ENCODE measurements at places on chromosomes 11 and 22. TPM values are rescaled to one million over a fixed set of nuclear protein-coding genes. Genes with fewer than 3 reads are reported as not detected.

DNA sequence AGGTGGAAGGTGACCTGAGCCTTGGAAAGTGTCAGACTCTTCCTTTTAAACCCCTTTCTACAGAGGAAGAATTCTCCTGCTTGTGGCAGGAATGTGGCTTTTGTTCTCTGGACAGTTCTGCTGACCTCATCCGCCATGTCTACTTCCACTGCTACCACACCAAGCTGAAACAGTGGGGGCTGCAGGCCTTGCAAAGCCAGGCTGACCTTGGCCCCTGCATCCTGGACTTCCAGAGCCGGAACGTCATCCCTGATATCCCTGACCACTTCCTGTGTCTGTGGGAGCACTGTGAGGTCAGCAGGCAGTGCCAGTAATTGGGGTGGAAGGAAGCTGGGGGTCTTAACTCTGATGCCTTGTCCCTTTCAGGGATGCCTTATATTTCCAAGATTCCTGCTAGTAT, 9.3 kb downstream of the HINFP start:
- H3K4me3 ChIP-seq, result no peak overlapping the region
- H3K4me1 ChIP-seq, result no peaks in the 10 kb centered on the region
- H3K27me3 ChIP-seq, result no peaks in the 10 kb centered on the region
- peaks cover 65% of the 10 kb centered on the region for H3K36me3 ChIP-seq
- DNase-seq, result no peak
- H3K27ac ChIP-seq, result no peak overlapping the region

DNA sequence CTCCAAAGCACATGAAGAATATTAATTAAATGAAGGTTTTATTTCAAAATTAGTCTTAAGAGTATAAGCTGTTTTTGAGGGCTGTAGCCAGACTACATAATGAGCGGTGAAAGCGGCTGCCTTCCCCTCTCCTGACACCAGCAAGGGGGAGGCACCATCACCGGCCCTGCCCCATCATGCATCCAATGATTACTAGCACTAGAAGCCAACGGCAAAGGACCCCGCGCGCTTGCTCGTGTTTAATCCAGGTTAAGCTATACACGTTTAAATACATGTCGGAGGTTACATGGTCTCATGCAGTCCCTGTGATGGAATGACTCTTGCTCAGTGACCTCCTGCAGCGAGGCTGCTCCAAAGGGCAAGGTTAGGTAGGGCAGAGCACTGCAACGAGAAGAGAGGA, 50.3 kb downstream of the FEZ1 start:
- H3K4me1 ChIP-seq, result peaks cover 17% of the 10 kb centered on the region
- H3K36me3 ChIP-seq, result no peaks in the 10 kb centered on the region
- no peaks in the 10 kb centered on the region for H3K27me3 ChIP-seq

DNA sequence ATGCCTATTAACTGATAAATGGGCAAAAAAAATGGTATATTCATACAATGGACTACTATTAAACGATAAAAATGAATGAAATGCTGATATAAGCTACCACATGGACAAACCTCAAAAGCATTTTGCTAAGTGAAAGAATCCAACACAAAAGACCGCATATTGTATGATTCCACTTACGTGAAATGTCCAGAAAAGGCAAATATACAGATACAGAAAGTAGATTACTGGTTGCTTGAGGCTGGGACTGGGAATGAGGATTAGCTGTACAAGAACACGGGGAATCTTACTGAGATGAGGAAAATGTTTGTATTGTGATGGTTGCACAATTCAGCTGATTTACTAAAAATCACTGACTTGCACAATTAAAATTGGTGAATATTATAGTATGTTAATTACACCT, 8.8 kb downstream of the SCUBE2 start:
- H3K27me3 ChIP-seq, result no peaks in the 10 kb centered on the region
- H3K27ac ChIP-seq, result no peak overlapping the region
- H3K4me1 ChIP-seq, result no peaks in the 10 kb centered on the region
- no peak overlapping the region for H3K4me3 ChIP-seq
- no peaks in the 10 kb centered on the region for H3K36me3 ChIP-seq
- DNase-seq, result no peak

DNA sequence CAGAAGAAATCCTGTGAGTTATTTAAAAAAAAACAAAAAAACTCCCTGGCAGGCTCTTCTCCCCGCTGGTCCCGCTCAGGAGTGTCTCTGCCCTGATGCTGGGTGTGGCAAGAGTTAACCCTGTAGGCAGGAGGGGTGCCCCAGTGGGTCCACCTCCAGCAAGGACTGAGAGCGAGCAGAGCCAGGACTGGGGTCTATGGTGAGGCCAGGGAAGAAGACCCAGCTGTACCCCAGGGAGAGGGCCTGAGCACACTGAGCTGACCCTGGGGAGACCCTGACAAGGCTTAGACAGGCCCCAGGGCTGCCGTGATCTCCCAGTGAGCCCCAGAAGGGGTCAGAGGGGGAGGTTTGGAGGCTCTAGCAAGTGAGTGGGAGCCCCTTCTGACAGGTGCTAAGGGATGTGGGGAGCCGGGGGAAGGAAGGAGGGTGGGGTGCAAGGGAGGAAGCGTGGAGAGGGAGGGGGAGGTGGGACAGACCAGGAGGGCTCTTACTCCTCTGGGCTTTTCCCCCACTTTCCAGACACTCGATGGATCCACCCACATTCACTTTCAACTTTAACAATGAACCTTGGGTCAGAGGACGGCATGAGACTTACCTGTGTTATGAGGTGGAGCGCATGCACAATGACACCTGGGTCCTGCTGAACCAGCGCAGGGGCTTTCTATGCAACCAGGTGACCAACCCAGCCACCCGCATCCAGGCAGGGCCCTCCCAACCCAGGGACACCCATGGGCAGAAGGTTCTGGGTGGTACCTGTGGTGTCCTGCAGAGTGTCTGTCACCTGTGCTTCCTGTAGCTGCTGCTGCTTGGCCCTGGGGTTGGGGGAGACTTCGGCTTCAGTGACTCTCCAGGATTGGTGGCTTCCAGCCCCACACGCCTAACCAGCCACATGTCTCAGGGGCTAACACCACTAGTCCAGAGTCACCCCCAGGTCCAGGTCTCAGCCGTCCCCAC, 6.4 kb downstream of the APOBEC3G start:
- H3K36me3 ChIP-seq, result no peaks in the 10 kb centered on the region
- H3K4me3 ChIP-seq, result no peak overlapping the region
- no peak for DNase-seq
- H3K27me3 ChIP-seq, result no peaks in the 10 kb centered on the region
- H3K4me1 ChIP-seq, result peaks cover 4% of the 10 kb centered on the region
- no peak overlapping the region for H3K27ac ChIP-seq

DNA sequence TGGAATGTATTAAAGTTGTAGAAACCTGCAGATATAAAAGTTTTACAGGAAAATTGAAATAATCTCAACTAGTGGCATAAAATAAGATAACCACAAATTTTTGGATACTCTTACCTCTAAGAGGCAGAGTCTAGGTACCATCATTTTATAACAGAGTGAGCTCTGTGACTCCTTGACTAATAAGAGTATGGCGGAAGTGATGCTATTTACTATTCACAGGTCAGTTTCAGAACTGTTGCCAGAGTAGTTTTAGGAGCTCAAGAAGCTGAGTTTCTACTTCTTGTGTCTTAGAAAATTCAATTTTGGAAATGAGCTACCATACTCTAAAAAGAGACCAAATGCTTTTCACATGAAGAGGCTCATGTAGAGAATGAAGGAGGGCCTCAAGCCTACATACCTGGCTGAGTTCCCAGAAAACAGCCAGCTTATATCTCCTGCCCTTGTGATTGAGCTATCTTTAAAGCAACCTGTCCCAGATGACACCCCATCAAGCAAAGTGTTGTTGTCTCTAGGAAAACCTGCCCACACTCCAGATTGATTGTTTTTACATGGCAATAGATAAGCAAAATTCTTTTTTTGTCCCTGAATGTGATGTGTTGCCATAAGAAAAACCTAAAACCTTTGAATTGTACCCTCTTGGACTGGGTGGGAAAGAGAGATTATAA, 712.8 kb upstream of the CNTN5 start:
- H3K27ac ChIP-seq, result no peak overlapping the region
- H3K4me3 ChIP-seq, result no peak overlapping the region
- H3K4me1 ChIP-seq, result no peaks in the 10 kb centered on the region
- no peak for DNase-seq
- no peaks in the 10 kb centered on the region for H3K27me3 ChIP-seq

GRCh38 chr11:20876738-20877137, 207.4 kb downstream of the NELL1 start:
- peaks cover 42% of the 10 kb centered on the region for H3K27me3 ChIP-seq
- H3K4me1 ChIP-seq, result peaks cover 4% of the 10 kb centered on the region
- DNase-seq, result no peak
- H3K27ac ChIP-seq, result no peak overlapping the region
- H3K36me3 ChIP-seq, result no peaks in the 10 kb centered on the region
- no peak overlapping the region for H3K4me3 ChIP-seq

DNA sequence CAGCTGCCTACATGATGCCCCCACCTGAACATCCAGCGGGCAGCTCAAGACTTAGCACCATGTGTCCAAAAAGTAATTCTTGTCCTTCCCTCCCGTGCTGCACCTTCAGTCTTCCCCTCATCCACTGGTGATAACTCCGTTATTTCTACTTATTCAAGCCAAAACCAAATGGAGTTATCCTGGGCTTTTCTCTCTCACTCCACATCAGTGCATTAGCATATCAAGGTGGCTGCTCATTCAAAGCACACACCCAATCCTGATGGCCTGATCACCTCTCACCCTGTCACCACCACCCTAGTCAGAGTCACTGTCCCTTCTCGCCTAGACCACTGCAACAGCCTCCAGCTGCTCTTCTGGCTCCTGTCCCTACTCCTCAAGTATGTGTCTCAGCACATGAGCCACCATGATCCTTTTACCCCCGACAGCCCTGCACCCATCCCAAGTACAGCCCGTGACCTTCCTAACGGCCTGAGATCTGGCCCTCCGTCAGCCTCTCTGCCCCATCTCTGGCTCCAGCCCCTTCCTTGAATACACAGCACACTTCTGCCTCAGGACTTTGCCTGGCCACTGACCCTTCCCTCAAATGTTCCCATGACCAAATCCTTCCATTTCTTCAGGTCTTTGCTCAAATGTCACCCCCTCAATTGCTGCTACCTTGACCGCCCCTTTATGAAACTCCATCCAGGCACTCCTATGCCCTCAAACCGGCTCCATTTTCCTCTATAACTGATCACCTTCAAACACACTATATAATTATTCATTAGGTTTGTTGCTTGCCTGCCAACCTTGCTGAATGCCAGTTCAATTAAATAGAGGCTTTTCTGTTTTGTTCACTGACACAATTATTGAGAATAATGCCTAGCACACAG, 19.7 kb upstream of the SLC25A1 start:
- no peak overlapping the region for H3K27ac ChIP-seq
- H3K4me3 ChIP-seq, result no peak overlapping the region
- no peaks in the 10 kb centered on the region for H3K27me3 ChIP-seq
- H3K4me1 ChIP-seq, result no peaks in the 10 kb centered on the region
- H3K36me3 ChIP-seq, result no peaks in the 10 kb centered on the region

DNA sequence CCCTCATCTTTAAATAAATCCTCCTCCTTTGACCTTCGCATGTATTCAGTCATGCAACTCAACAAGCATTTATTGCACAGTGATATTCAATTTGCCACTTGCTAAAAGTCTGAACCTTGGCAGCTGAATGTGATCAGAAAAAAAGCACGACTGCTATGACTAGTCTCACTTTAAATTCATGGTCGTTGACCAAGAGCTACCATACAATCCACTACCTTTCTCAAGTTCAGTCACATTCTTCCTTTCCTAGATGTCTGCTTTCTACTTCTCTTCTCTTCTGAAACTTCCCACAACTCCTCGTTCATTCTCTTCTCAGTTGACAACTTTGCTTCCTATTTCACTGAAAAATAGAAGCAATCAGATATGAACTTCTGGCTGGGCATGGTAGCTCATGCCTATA, 2.0 kb upstream of the SAA1 start:
- H3K4me1 ChIP-seq, result peaks cover 2% of the 10 kb centered on the region
- no peak overlapping the region for H3K4me3 ChIP-seq
- no peak overlapping the region for H3K27ac ChIP-seq
- H3K36me3 ChIP-seq, result no peaks in the 10 kb centered on the region

DNA sequence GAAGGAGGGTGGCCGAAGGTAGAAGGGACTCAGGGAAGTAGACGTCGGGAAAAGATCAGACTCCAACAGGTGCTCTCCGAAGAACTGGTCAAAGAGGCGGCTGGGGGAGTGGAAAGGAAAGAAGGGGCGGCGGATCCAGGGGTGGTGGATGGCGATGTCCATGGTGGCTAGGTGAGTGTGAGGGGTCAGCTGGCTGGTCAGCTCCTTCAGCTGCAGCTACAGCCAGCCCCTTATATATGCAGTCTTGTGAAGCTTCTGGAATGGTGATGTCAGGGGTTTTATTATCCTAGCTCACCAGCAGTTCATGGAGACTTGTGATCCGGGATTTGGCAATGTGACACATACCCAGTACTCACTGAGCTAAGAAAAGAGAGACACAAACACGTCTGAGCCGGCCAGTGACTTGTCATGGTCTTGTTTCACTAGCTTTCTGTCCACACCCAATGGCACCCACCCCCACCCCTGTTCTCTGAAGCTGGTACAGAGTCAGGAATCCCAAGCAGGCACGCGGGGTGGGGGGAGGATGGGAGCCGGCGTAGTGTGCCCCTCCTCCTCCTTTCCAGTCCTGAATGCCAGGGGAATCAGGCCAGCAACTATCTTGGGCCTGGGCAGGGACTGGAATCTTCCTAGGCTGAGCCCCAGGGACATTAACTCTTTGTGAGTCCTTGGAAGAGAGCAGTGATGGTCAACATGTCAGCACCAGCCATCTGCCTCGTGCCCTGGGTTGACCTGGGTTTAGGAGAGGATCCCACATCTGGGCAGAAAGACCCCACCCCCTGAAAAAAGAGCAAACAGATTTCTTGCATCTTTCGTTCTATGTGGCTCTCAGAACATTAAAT, at the start of gene CRYAB:
CRYAB (minus strand) TSS at position 208 of the 839 bp plus-strand sequence; CDS start at position 162, 46 bp downstream.
- no peaks in the 10 kb centered on the region for H3K36me3 ChIP-seq
- H3K4me1 ChIP-seq, result peaks cover 9% of the 10 kb centered on the region
- no peak within 1 kb of the TSS for H3K4me3 ChIP-seq

DNA sequence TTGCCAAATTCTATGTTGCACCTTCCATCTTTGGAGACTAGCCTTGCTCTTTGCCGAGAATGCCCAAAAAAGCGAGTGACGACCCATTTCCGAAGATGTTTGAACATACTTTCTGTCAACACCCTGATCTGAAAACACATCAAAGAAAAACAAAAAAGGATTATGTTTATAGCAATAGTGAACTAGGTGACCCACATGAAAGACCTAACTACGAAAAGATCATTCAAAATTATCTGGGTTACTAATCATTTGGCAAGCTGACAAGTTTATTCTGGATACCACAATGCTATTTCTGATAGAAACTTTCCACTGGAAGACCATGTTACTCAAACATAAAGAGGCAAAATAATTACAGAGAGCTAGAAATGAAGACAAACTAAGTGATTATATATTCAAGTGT, 27.0 kb downstream of the KCNJ1 start:
- DNase-seq, result no peak
- no peak overlapping the region for H3K27ac ChIP-seq
- no peaks in the 10 kb centered on the region for H3K36me3 ChIP-seq
- H3K4me1 ChIP-seq, result no peaks in the 10 kb centered on the region

- no peak overlapping the region for H3K27ac ChIP-seq
- H3K4me1 ChIP-seq, result peaks cover 22% of the 10 kb centered on the region
- peak; percentile 78 for DNase-seq
These were observed 51.0 kb downstream of the RPUSD4 start for GRCh38 chr11:126160345-126161022.

- H3K27ac ChIP-seq, result no peak overlapping the region
- H3K4me1 ChIP-seq, result no peaks in the 10 kb centered on the region
- no peak overlapping the region for H3K4me3 ChIP-seq
- no peak for DNase-seq
- no peaks in the 10 kb centered on the region for H3K27me3 ChIP-seq
- no peaks in the 10 kb centered on the region for H3K36me3 ChIP-seq
These were observed 303.4 kb downstream of the SHANK2 start for GRCh38 chr11:70948855-70949531.

The RBFOX2 gene
- total RNA-seq, result 104 TPM

The SCN3B gene
- 0.90 TPM for total RNA-seq

The PLA2G3 gene
- total RNA-seq, result 4.5 TPM

The PRODH gene
- total RNA-seq, result 65.1 TPM

The ELFN2 gene
- 0.46 TPM for total RNA-seq
